M059J (cell line): ENCODE measurements at places on chromosomes 11 and 22. TPM values are rescaled to one million over a fixed set of nuclear protein-coding genes. Genes with fewer than 3 reads are reported as not detected.

The CTTN gene
- total RNA-seq: 127 and 147 TPM in 2 replicates

The TBX10 gene
- not detected in 2 replicates for total RNA-seq

The OR4D5 gene
- not detected in 2 replicates for total RNA-seq

The POU2AF2 gene
- total RNA-seq: not detected in 2 replicates

The OLFML1 gene
- 0.07 and 0.32 TPM in 2 replicates for total RNA-seq

The LIPT2 gene
- total RNA-seq: 5.3 and 8.9 TPM in 2 replicates
